ENCODE measurements at places on chromosomes 12 and 14. TPM values are rescaled to one million over a fixed set of nuclear protein-coding genes. Genes with fewer than 3 reads are reported as not detected.

LHX5 gene
- total RNA-seq, result not detected

CCDC198 gene
- not detected for total RNA-seq

CMKLR1 gene
- 0.33 TPM for total RNA-seq

RNF212B gene
- total RNA-seq, result not detected

ABCB9 gene
- 16.7 TPM for total RNA-seq

Measured in smooth muscle cell of trachea (primary cell).